Activated T-cell treated with anti-CD3 and anti-CD28 coated beads, Interleukin-2, amount 50 U/mL, for 48 hours (primary cell): ENCODE measurements at places on chromosomes 5 and 9.

DNA sequence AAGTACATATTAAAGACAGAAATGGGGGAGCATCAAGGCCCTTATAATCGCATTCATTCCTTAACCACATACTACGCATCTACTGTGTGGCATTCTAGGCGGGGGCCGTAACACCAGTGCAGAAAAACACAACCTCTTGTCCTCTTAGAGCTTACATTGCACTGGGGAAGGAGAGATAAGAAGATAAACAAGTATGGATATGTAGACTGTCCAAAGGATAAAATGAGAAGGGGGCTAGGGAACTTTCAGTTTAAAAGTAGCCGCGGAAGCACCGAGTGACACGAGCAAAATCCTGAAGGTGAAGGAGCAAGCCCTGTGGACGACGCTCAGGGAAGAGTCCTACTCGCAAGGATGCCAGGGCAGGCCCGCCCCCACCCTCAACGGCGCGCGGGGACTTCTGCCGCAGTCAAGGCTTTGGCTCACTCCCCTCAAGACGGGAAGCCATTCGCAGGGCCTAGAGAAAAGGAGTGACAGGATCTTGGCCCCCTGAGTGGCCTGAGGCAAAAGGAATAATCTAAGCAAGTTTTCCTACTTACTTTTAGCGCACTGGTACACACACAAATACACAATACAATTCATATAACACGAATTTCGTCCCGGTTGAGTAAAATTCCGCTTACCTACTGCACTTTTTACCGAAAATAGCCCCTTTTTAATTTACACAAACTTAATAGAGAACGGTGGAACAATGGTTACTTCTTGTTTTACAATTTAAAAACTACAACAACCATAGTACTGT, 1.3 kb upstream of the NIPBL start:
- DNase-seq = peak; percentile 66

DNA sequence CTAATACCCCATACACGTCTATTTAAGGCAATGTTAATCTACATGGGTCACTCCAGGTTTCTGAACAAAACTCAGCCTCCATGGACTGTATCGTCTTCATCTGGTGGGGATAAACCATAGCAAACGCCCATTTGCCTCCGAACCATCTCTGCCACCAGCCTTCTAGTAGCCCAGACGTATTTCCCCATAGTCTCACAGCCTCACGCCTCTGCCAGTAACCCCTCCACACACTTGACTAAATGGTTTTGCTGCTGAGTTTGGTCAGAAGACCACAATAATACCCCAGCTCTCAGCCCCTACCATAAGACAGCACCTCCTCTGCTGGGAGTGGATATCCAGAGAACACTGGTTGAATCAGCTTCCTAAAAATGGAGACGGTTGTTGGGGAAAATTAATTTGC, 8.7 kb downstream of the ERAP2 start:
- no peak for DNase-seq

DNA sequence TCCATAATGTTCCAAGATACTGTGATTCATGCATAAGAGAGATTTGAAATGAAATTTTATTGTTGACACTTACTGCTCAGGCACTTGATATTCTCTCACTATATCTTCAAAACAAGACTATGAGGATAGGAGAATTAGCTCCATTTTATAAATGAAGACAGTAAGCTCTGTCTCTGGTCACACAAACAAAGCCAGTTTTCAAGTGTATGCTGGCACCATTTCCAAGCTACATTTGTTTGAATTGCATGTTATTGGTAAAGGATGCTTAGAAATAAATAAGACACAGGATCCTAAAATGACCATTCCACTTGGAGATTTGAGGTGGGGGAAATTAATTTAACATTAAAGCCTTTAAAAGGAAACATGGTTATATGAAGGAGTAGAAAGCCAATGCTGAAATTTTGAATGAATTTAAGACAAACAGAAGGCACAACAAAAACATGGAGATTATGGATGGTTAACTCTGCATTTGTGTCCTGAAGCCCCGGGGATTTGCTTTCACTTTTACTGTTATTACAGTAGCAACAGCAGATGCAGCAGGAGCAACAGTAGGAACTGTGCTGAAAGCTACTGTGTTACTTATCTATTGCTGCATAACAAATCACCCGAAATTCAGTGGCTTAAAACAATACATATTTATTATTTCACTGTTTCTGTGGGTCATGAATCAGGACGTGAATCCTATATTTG, 79.7 kb upstream of the ASTN2 start:
- no peak for DNase-seq

DNA sequence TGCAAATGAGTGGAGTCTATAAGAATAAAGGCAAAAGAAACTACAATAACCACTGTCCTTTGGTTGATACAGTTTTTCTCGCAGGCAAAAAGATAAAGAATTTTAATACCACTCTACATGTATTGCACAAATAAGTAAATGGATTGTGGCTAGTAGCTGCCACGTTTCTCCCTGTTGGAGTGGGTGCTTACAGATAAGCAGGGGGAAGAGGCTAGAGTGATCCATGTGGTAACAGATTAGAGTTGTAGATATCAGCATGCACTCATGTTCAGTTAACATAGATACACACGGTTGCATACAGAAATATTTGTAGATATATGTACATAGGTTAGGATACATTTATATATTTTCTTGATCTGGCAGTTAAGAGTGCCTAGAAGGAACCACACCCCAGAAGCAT, 179.5 kb downstream of the ARHGEF28 start:
- DNase-seq = no peak
